ENCODE measurements at places on chromosomes 3 and 15. TPM values are rescaled to one million over a fixed set of nuclear protein-coding genes. Genes with fewer than 3 reads are reported as not detected.

Gene FRMD4B
- total RNA-seq: 39.1 TPM

Gene GTPBP8
- total RNA-seq: 17.2 TPM

DNA sequence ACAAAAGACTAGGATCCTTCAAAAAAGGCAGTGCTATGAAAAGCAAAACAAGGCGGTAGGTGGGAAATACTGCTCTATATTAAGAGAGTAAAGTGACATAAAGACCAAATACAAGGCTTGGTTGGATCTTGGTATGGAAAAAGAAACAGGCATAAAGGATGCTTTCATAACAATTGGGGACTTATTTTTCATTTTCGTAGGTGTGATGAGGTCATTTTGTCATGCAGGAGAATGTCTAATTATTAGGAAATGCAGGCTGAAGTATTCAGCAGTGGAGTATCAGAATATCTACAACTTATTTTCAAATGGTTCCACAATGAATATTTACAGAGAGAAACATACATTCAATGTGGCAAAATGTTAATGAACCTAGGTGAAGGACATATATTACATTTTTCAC is 9.0 kb downstream of the XPC start:
- no peaks in the 10 kb centered on the region for H3K4me1 ChIP-seq
- DNase-seq: no peak
- H3K4me3 ChIP-seq: no peak overlapping the region

Gene SPCS1
- 89.6 TPM for total RNA-seq

DNA sequence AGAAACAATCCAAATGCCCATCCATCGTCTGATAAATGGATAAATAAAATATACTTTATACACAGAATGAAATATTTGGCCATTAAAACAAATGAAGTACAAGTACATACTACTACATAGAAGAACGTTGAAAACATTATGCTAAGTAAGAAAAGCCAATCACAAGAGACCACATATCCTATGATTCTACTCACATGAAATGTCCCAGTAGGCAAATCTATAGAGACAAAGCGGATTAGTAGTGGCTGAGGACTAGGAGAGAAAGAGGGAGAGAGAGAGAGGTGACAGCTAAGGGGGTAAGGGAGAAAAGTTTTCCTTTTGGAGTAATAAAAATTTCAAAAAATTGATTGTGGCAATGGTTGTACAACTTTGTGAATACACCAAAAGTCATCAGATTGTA is 147.0 kb downstream of the GREM1 start:
- H3K4me1 ChIP-seq: peaks cover 2% of the 10 kb centered on the region
- DNase-seq: no peak

Gene ITIH4
- 9.7 TPM for total RNA-seq

DNA sequence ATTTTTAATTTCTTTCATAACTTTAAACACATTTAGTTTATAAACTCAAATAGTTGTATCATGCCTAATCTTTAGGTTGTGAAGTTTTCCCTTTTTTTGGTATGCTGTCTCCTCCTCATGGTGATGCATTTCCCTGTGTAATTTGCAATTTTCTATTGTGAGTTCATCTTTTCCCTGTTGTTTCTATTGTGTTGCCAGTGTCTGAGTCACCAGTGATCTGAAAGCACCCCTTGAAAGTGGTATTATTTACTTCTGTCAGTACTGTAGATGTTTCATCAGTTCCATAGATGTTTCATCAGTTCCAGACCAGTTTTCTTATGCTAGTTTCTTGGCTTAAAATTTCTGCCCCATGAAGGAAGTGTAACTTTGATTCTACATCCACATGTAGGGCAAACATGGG is 80.6 kb downstream of the OXSM start:
- H3K4me3 ChIP-seq: no peak overlapping the region
- no peaks in the 10 kb centered on the region for H3K4me1 ChIP-seq
- H3K36me3 ChIP-seq: no peaks in the 10 kb centered on the region
- H3K27ac ChIP-seq: no peak overlapping the region
- H3K27me3 ChIP-seq: no peaks in the 10 kb centered on the region
- DNase-seq: no peak

DNA sequence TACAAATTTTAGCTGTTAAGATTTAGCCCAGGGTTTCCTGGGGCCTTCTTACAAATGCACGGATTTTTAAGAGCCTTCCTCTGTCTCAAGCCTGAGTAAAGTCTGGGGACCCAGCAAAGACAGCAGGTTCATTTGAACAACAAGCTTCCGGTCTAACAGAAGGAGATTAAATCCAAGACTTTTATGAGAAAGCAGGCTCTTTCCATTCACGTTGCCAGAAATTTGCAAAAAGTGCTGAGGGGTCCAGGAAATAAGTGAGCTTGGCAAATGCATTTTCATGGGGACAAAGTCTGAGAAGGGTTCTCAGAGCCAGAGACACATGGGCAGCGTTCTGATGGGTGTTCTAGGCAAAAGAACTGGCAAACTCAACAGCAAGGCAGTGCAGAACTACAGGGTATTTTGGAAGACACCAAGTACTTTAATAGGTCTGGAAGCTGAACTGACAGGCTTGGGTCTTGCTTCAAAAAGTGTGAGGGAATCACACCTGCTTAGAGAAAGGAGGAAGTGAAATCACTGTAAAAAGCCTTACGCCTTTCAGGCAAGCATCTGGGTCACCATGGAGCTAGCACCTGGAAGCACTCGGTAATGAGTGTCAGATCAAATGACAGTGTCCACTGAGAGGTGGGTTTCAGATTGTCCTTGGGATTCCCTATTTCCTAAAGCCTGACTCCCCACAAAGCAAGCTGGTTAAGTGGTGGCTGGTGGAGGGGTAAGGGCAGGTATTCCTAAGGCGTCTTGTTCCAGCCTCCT is 115.8 kb upstream of the ARHGEF3 start:
- DNase-seq: no peak
- no peak overlapping the region for H3K4me3 ChIP-seq
- no peaks in the 10 kb centered on the region for H3K36me3 ChIP-seq
- peaks cover 10% of the 10 kb centered on the region for H3K4me1 ChIP-seq
- H3K27ac ChIP-seq: no peak overlapping the region

Gene ANKRD63
- not detected for total RNA-seq

DNA sequence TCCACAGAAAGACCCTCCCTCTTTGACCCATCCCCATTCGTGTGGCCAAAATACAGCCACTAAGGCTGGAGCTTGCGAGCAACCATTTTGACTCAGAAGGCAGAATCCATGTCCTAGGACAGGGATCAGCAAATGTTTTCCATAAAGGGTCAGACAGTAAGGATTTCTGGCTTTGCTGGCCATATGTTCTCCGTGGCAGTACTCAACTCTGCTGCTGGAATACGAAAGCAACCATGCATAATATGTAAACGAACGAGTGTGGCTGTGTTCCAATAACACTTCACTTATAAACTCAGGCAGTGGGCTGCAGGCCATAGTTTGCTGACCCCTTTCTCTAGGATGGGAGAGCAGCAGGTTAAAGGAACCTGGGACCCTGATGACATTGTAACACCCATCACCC is 77.6 kb upstream of the WNT5A start:
- H3K4me3 ChIP-seq: no peak overlapping the region
- no peak for DNase-seq
- peaks cover 4% of the 10 kb centered on the region for H3K4me1 ChIP-seq
- H3K36me3 ChIP-seq: no peaks in the 10 kb centered on the region

Gene ACKR4
- not detected for total RNA-seq

Gene AMT
- 32.8 TPM for total RNA-seq

DNA sequence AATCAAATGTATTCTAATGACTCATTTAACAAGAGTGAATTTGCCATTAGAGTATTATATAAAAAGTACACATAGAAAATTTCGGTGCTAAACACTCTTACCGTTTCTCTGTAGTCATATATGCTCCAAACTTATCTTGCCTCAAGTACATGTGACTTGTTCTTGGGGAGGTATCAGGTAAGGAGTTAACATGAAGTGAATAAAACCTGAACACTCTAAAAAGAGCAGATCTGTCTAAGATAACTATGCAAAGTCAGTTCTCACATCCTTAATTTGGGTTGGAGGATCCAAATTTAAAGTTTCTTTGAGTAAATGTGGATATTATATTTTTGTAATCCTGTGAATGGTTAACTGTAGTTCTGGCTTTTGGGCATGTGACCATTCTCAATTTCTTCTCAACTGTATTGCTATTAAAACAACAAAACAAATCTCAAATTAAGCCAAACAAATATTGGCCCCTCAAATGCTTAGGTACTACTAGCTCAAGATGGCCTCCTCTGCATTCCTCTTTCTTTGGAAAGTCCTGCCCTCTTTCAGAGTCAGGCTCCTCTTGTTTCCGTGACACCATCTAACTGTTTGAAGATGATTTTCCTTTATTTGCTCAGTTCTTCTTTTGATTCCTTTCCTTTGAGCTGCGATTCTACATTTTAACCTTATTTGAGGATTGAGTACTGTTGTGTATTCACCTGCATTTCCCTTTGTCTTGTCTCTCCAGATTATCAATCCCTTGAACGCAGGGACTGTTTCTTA is 4.2 kb downstream of the EDEM1 start:
- no peak for DNase-seq
- H3K4me3 ChIP-seq: peak overlapping the region; percentile 6
- H3K27me3 ChIP-seq: no peaks in the 10 kb centered on the region
- H3K36me3 ChIP-seq: peaks cover 11% of the 10 kb centered on the region
- peaks cover 27% of the 10 kb centered on the region for H3K4me1 ChIP-seq

GRCh38 chr15:43329217-43329959 is 985 bp downstream of the LCMT2 start:
- peak overlapping the region; percentile 97 for H3K27ac ChIP-seq
- H3K4me1 ChIP-seq: peaks cover 16% of the 10 kb centered on the region
- H3K36me3 ChIP-seq: peaks cover 5% of the 10 kb centered on the region
- H3K27me3 ChIP-seq: peaks cover 12% of the 10 kb centered on the region
- DNase-seq: peak; percentile 18

GRCh38 chr3:185094697-185095096 is 58.2 kb downstream of the C3orf70 start:
- peaks cover 1% of the 10 kb centered on the region for H3K4me1 ChIP-seq
- no peak overlapping the region for H3K27ac ChIP-seq
- no peak for DNase-seq
- H3K4me3 ChIP-seq: no peak overlapping the region
- H3K27me3 ChIP-seq: no peaks in the 10 kb centered on the region

DNA sequence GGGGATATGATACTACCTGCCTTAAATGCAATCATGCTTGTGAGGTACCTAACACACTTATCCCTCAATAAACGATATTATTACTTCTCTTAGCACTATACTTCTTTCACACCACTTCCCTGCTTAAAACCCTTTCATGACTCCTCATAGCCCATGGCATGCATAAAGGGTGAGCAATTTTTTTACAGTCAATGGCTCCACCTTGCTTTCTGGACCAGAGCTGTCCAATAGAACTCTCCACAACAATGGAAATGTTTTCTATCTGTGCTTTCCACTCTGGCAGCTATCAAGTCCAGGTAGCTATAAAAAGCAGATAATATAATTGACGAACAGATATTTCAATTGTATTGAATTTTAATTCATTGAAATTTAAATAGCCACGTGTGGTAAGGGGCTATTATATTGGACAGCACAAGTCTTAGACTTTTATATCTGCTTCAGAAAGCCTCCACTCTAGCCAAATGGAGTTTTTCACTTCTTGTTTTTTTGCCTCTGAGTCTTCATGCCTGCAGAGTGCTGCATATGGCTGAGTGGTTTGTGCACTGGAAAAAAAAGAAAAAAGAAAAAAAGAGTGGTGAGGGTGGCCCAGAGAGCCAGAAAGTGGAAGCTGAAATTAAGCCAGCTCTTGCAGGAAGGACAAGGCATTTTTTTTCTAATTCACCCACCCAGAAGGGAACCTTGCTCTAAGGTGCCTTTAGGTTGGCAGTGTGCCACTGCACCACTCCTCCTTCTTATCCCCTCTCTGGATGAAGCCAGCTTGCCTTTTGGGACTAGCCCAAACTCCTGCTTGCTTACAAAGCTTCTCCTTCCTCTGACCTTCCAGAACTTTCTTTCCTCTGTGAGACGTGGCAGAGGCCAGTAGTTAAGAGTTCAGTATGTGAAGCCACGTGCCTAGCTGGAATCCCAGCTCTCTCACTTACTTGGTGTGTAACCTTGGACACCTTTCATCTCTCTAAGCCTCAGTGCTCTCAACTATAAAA is 239.0 kb upstream of the LRTM1 start:
- no peak for DNase-seq
- H3K27ac ChIP-seq: no peak overlapping the region
- H3K4me1 ChIP-seq: no peaks in the 10 kb centered on the region
- peaks cover 3% of the 10 kb centered on the region for H3K27me3 ChIP-seq

DNA sequence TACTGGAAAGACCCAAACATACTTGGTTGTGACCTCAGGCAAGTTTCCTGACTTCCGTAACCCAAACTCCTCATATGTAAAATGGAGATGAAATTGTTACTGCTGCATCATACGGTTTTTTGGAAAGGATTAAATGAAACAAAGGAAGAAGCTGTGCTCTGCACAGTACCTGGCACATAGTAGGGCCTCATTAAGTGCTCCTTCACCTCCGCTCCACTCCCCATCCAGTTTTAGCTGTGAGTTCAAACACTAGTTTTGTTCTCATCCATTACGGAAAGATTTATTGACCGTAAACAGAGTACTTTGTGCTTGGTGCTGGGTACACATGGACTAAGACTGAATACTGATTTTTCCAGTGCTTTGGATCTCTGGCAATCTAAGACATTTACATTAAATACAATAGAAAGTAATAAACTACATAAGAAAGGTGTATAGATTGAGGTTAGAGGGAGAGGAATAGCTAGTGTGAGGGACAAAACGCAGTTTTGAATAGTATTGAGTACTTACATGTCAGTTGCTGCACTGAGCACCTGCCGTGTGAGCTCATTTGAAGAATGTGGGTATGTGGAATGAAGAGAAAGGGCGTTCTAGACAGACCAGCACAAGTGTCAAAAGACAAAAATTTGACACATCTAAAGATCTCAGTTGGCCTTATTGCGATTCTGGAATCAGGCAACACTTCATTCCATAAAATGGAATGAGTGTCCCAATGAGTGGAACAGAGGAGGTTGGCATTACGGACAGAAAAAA is 594 bp upstream of the ICE2 start:
- DNase-seq: no peak
- H3K4me3 ChIP-seq: peak overlapping the region; percentile 98
- no peaks in the 10 kb centered on the region for H3K27me3 ChIP-seq
- H3K36me3 ChIP-seq: peaks cover 5% of the 10 kb centered on the region
- H3K4me1 ChIP-seq: peaks cover 25% of the 10 kb centered on the region

DNA sequence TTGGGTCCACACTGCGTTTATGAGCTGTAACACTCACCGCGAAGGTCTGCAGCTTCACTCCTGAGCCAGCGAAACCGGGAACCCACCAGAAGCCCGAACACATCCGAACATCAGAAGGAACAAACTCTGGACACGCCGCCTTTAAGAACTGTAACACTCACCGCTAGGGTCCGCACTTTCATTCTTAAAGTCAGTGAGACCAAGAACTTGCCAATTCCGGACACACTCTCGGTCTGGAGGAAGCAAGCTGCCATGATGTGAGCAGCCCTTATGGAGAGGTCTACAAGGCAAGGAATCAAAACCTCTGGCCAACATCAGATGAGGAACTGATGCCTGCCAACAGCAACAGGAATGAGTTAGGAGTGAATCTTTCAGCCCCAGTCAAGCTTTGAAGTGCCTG is 62.9 kb downstream of the SLC28A2 start:
- no peaks in the 10 kb centered on the region for H3K36me3 ChIP-seq
- peaks cover 10% of the 10 kb centered on the region for H3K4me1 ChIP-seq

Gene SLC22A13
- 0.62 TPM for total RNA-seq

Gene CRABP1
- total RNA-seq: 2.8 TPM

Gene ATP8B4
- 0.98 TPM for total RNA-seq
